ENCODE measurements at places on chromosomes 1 and 21.

DNA sequence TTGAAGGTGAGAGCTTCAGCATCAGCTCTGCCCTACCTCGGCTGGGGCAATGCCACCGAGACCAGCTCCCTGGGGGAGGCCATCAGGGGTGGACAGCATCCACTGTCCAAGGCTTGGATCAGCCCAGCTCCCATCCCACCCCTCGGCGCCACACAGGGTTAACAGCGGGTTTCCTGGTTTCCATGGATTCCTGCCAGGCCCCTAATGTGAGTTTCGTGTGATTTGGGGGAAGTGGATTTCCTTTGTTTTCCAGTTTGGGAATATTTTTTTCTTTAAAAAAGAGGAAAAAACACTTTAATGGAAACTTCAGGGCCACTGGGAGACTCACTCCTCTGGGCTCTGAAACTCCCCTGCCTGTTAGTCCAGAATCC lies 34.3 kb downstream of the CASZ1 start:
- DNase-seq = no peak

DNA sequence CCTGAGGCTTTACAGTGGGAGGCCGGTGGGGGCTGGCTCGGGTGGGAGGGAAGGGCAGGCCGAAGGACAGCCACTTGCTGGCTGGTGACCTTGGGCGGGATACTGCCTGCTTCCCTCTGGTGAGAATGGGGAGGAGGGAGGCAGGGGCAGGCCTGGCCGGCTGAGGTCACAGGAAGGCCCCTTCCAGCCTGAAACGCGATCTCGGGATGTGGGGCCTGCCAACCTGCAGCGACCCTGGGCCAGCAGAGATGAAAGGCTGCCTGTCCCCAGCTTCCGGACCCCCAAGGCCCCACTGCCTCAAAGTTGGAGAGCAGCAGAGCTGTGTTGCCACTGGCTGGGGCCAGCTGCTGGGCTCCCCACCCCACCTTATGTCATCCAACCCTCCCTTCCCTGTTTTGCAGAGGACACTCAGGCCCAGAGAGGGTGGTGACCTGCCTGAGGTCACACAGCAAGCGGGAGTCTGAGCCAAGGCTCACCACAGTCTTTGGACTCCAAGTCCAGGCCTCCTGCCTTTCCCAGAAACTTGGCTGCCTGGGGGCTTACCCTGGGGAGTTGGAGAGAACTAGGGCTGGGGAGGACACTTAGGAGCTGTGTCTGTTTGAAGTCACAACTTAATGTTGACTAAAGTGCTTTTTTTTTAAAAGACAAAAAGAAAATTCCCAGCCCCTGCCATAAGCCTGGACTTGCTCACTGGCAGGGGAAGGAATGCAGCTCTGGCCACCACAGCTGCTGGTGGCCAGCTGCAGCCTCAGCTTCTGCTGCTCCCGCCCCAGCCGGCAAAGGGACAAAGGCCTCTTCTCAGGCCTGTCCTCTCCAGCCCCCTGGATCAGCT lies 14.8 kb upstream of the WASF2 start:
- no peak for DNase-seq

DNA sequence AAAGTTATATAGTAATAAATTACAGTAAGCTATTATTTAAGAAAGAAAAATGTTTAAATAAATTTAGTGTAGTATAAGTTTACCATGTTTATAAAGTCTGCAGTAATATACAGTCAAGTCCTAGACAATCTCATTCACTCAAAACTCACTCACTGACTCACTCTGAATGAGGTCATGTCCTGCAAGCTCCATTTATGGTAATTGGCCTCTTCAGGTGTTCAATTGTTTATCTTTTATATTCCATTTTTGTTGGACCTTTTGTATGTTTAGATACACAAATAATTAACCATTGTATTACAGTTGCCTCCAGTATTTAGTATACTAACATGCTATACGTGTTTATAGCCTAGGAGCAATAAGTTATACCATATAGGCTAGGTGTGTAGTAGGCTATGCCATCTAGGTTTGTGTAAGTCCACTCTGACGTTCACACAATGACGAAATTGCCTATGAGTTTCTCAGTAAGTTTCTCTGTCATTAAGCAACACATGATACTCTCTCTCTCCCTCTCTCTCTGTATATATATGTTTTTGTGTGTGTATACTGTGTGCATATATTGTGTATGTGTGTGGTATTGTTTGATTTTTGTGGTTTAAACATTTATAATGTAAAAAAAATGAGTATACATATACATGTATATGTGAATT lies 161.2 kb downstream of the NCAM2 start:
- no peak for DNase-seq

DNA sequence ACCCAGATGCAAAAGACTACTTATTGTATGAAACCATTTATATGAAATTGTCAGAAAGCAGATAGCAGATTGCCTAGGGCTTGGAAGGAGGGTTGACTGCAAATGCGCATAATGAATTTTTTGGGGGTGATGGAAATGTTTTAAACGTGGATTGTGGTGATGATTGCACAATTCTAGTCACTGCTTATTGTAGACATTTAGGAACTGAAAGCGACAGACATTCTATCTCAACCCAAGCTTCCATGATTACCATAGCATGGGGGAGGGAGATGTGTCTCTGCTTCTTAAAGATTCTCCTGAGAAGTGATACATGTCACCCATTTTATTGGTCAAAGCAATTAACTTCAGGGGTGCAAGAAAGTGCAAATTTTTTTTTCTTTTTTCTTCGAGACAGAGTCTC lies 2.8 kb upstream of the MTF2 start:
- no peak for DNase-seq

GRCh38 chr1:16348414-16349182 lies 3.7 kb downstream of the FBXO42 start:
- DNase-seq = no peak

- no peak for DNase-seq
These were observed 1.9 kb upstream of the ERRFI1 start for GRCh38 chr1:8027748-8028570.

- no peak for DNase-seq
These were observed 13.9 kb upstream of the ASAP3 start for GRCh38 chr1:23497777-23498439.

- DNase-seq = no peak
These were observed 1.2 kb upstream of the RNF11 start for GRCh38 chr1:51234721-51235425.

GRCh38 chr21:36589352-36589971 lies 109.5 kb upstream of the SIM2 start:
- DNase-seq = no peak

GRCh38 chr1:2204415-2205190 lies 10.0 kb upstream of the FAAP20 start:
- DNase-seq = no peak

DNA sequence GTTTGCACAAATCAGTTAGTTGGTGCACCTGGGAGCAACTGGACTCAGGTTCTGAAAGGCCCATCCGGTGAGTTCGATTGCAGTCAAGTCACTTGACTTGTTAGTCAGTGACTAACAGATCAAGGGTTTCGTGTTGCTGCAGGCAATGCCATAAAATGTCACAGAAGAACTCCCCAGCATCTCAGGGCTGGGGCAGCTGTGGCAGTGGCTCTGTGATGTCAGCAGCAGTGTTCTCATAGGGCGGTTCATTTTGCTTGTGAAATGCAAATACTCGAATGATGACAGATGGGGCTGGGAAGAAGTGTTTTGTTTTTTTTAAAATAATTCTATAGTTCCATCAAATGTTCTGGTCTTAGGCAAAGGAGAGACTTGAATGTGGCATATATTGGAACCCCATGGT lies 287.8 kb downstream of the LMX1A start:
- no peak for DNase-seq

DNA sequence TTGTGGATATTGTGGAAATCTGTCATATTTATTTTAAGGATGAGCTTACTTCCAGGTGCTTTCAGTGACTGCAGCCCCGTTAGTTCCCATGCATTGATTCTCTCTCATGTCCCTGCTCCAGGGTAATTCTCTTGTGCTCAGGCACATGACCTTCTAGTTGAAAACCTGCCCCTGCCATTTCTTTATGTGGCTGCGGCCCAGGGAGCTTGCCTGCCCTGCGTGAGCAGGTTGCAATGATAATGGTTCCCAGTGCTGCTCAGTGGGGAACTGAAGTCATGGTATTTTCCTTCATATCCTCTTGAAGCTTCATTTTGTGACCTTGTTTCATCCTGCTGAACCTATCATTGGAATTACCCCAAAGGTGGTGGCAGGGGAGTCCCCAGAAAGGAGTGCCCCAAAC lies 229.8 kb downstream of the DISC1 start:
- no peak for DNase-seq

- no peak for DNase-seq
These were observed 25.7 kb upstream of the XPR1 start for GRCh38 chr1:180606155-180606554.

- no peak for DNase-seq
These were observed 130.4 kb downstream of the SETD4 start for GRCh38 chr21:35929901-35930300.

DNA sequence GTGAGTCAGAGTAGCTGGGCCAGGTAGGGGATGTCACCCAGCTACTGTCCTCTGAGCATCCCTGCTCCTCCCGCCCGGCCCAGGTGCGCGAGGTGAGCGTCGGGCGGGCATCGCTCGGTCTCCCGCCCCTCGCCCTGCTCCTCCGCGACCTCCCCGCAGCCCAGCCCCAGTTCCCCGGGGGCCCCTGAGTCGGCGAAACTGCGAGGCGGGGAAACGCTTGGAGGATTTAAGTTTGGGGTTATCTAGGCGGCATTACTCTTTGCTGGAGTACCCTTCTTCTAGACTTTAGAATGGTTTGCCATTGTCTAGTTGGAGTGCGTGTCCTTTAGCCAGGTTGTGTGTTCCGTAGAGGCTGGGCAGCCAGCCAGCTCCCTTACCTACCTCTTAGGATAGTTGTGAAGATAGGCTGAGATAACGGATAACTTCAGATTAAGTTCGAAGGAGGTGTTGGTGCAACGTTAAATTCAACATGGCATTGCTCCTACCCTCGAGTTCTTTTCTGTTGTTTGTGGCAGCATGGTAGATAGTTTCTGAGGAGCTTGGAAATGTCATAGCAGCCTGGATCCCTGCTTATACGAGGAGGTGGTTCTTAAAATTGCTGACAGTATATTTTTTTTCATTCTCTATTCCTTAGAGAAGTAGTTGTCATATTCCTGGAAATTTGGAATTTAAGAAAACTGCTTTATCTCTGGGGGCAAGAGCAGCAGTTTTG lies 697 bp downstream of the AGO3 start:
- DNase-seq = no peak

- DNase-seq = no peak
These were observed 9.2 kb upstream of the SERTAD4 start for GRCh38 chr1:210223226-210223904.

- no peak for DNase-seq
These were observed 58.0 kb upstream of the IFNAR2 start for GRCh38 chr21:33171616-33172169.

DNA sequence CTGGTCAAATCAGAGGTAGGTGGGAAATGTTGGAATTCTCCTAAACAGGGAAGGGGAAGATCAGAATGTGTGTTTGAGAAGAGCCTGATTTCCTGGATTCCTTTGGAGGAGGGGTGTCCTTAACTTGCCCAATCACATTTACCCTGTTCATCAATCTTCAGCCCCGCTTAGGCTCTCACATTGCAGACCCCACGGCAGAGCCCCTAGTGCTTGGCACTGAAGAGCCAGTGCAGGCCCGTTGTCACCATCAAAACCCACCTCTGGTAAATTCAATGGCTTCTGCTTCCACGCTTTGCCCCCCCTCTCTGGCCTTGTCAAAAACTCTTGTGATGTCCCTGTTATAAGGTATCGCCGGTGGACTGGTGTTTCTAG lies 2.3 kb downstream of the AGPAT3 start:
- DNase-seq = no peak

GRCh38 chr1:150780510-150780909 lies 14.9 kb upstream of the CTSS start:
- no peak for DNase-seq

Data from epithelial cell of prostate (primary cell).